ENCODE measurements at places on chromosomes 7 and 10.
A peak's percentile ranks its signal among the peaks of the same experiment; 100 is the strongest.

DNA sequence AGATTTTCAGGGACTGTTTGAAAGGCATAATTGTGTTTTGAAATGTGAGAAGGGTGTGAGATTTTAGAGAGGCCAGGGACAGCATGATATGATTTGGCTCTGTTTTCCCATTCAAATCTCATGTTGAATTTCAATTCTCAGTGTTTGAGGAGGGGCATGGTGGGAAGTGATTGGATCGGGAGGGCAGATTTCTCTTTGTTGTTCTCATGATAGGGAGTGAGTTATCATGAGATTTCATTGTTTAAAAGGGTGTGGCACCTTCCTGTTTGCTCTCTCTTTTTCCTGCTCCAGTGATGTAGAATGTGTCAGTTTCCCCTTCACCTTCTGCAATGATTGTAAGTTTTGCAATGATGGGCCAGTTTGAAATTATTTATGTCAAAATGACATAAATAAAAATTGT is 113.0 kb upstream of the PCDH15 start:
- no peak for DNase-seq

- DNase-seq: no peak
Observed at GRCh38 chr7:7799138-7799537, 80.7 kb upstream of the RPA3 start.

DNA sequence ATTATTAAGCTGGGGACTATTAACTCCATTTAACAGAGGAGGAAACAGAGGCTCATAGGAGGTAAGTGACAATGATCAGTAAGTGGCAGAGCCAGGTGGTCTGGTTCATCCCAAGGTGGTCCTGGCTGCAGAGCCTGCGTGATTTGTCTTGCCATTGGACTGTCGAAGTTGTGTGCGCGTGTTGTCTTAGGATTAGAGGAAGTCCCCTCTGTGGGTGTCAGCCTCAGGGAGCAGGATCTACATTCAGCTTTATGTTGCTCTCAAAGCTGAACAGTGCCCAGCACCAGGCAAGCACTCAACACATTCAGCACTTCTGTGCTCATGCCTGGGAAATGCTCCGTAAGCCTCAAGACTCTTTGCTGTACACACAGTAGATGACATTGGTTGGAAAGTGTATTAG is 139.5 kb downstream of the HERPUD2 start:
- no peak for DNase-seq

GRCh38 chr10:122495406-122496340 is 34.3 kb downstream of the HTRA1 start:
- DNase-seq: peak; percentile 32

DNA sequence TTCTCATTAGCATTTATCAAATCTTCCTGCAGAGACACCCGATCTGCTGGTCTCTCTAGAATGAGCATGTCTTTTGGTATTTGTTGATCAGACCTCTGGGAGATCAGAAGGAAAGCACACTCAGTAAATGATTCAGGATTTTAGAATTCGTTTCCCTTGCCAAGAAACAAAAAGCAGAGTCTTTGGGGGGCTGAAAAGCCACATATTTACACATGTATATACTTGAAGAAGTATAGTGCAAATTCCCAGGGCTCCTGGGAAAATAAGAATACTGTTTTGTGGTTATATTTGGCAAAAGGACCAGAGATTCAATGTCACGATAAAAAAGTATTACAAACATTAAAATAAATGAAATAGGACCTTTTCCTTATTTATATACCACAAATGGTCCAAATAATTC is 100.2 kb downstream of the AGMO start:
- DNase-seq: no peak

GRCh38 chr10:46029461-46030030 is 877 bp downstream of the NCOA4 start:
- no peak for DNase-seq

- no peak for DNase-seq
Observed at GRCh38 chr7:64653721-64654401, 12.1 kb upstream of the ZNF107 start.

GRCh38 chr7:141198194-141198958 is 124.5 kb downstream of the TMEM178B start:
- DNase-seq: no peak

- no peak for DNase-seq
Observed at GRCh38 chr7:149884016-149884415, 10.2 kb downstream of the ATP6V0E2 start.

DNA sequence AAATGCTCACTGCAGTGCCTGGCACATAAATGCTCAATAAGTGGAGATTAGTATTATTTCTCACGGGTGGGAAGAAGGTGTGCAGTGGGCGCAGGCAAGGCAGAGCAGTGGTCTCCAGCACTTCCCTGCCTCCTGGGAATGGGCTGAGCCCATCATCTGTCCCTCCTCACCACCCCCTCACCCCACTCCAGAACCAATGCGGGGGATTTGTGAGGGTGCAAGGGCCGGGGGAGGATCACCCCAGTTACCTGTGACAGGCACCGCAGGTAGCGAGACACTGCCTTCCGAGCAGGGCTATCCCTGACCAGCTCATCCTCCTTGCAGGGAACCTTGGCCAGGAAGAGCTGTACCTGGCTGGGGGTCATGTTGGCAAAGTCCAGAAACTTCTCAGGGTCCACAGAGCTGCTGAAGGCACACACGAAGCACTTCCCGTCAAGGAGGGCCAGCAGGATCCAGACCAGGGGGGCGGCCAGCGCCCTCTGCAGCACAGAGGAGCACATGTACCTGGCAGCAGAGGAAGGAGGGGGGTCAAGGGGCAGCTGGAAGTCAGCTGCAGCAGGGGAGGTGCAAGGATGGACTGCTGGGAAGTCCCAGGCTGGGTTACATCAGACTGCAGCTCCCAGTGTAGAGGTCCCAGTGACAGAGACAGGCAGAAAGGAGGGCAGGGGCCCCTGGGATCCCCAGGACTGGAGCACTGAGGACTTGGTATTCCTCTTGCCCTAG is 2.8 kb downstream of the CALHM3 start:
- peak; percentile 63 for DNase-seq

- no peak for DNase-seq
Observed at GRCh38 chr7:45106-46090, 147.0 kb upstream of the FAM20C start.

DNA sequence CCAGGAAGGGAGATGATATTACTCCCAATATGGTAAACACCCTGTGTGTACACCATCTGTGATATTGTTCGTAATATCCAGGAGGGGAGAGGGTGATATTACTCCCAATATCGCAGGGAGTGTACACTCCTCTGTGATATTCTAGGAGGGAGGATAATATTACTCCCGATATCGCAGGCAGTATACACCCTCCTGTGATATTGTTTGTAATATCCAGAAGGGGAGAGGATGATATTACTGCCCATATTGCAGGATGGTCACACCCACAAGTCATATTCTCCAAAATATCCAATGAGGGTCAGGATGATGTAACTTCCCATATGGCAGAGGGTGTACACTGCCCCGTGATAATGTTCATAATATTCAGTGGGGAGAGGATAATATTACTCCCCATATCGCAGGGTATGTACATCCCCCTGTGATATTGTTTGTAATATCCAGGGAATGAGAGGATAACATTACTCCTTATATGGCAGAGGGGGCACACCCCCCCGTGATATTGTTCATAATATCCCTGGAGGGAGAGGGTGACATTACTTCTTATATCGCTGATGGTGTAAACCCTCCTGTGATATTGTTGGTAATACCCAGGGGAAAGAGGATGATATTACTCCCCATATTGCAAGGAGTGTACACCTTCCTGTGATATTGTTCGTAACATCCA is 17.1 kb downstream of the AZGP1 start:
- no peak for DNase-seq

- no peak for DNase-seq
Observed at GRCh38 chr7:100933734-100934133, 15.6 kb upstream of the MUC3A start.

DNA sequence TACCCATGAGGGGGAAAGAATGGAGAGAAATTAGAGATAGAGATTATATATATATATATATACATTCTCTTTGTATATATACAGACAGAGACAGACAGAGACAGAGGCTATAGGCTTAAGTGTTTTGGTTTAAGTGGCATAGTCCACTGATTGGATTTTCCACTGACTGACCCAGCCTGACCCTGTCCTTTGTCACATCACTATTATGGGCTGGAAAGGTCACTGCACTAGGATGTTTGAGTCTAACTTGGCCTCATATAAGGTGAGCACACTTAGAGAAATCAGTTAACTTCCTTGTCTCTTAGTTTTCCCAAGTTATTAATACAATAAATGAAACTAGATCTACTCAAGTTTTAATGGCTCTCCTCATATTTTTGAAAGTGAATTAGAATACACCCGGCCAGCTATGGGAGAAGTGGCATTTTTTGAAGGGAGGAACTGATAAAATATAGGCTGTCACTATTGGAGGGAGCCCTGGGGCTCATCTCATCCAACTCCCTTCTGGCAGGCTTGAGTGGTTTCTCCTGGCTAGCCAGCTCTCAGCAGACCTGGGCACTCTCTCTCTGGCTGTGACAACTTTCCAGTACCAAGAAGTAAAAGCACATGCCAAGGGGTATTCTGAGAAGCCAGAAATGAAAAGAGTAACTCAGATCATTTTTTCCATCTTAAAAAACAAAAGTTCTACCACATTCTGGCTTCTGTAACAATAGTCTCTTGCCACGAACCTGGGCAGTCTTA is 455.6 kb upstream of the ANKRD30A start:
- DNase-seq: no peak

- no peak for DNase-seq
Observed at GRCh38 chr7:131843898-131844331, 287.5 kb upstream of the PODXL start.
